Posterior cingulate gyrus (tissue), 11 donors: ENCODE measurements at places on chromosomes 16 and 17.
A peak's percentile ranks its signal among the peaks of the same experiment; 100 is the strongest.

DNA sequence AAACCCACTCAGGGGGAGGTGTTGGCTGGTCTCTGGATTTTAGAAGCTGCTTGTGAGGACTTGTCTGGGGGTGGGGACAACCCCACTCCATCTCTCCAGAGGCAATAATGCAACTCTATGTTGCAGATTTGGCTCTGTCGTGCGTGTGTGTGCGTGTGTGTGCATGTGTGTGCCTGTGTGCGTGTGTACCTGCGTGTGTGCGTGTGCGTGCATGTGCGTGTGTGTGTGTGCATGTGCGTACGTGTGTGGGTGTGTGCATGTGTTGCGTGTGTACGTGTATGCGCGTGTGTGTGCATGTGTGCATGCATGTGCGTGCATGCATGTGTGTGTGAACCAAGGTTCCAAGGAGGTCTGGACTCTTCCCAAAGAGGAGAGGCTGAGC, 120.4 kb upstream of the LHX1 start:
- DNase-seq, result no peak

DNA sequence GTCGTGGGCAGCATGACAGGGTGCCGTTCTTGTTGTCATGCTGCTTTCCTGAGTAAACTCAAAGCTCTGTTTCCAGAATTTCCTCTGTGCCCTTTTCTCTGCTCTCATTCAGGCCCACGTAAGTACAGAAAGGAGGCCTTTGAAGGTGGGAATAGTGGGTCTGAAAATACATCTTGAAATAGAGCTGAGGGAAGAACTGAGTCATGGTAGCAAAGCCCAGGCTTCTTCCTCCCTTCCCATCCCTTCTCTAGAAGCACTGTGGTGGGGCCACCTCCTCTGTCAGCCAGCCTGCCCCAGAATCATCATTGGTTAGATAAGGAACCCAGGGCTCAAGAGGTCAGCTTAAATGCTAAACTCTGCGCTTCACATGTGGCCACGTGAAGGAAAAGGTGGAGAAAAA, 9.4 kb downstream of the CTRL start:
- no peak for DNase-seq

DNA sequence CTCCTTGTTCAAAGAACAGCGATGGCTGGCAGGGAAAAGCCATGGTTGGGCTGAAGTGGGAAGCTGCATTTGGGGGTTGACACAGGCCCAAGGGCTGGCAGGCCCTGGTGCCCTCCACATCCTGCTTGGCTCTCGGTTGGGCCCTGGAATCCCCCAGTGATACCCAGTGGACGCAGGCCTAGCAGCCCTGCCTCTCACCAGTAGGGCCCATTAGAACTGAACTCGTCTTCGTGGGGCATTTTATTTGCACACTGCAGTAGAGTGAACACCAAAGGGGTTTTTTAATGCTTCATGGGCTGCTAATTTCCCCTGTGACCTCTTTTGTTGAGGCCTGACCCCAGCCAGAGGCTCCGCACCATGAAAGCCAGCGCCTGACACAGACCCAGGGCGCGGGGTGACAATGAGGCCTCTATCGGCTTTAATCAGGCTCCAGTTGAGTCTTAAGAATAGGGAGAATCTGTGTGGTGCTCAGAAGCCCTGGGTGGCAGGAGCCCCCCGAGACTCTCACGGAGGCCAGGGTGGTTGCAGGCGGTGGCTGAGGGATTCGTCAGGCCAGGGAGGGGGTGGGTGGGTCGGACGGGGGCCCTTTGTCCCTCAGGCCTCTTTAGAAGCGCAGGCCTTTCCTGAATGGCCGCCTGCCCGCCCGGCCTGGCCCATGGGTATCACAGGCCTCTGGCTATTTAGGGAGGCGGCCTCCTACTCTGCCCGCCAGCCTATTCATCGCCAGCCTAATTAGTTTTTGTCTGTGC, 199.3 kb downstream of the NTN1 start:
- no peak for DNase-seq

DNA sequence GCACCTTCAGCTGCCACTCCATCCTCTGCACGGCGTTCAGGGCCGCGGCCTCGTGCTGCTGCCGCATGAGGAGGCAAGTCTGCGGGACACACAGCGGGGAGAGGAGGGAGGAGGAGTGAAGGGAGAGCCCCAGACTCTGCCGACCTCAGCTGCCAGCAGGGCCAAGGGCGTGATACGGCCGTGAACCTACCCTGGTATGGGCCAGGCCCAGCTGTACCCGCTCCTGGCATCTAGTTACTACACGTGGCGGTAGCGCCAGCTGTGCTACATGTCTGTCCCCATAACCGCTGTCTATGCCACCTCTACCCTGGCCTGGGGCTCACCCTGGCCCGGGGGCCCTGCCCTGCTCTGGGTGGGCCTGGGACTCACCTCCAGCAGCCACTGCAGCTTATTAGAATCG, 51.1 kb downstream of the ZNF778 start:
- DNase-seq, result no peak

DNA sequence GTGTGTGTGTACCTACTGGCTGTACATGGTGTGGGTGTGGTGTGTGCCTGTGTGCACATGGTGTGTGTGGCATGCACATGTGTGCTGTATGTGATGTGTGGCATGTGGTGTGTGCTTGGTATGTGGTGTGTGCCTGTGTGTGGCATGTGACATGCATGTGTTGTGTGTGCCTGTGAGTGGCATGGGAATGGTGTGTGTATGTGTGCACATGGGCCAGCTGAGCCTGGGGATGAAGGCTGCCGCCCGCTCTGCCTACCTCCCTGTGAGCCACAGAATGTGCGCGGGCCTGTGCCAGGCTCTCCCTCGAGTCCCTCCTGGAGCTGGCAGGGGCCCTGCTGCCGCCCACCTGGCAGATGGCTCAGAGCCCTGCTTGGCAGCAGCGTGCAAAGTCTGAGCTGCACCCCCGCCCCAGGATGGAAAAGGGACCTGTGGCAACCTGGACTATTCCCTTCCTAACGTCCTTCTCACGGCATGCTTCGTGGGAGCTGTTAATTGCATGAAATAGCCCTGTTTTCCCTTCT, 9.3 kb downstream of the PRSS27 start:
- DNase-seq, result peak; percentile 96

DNA sequence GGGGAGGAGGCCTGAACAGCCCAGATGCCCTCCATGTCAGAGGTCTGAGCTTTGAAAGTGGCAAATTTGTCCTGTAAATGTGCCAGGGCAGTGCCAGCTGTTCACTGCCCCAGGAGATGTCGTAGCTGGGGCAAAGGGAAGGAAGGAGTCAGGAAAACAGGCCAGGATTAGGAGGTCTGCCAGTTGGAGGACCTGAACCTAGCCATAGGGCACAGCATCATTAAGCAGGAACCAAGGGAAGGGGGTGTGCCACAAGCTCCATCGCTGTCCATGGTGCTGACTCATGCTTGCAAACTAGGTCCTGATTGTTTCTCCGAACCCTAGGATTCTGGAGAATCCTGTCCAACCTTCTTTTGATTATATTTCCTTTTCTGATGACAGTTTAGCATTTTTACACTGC, 124.2 kb downstream of the TMEM132E start:
- no peak for DNase-seq

DNA sequence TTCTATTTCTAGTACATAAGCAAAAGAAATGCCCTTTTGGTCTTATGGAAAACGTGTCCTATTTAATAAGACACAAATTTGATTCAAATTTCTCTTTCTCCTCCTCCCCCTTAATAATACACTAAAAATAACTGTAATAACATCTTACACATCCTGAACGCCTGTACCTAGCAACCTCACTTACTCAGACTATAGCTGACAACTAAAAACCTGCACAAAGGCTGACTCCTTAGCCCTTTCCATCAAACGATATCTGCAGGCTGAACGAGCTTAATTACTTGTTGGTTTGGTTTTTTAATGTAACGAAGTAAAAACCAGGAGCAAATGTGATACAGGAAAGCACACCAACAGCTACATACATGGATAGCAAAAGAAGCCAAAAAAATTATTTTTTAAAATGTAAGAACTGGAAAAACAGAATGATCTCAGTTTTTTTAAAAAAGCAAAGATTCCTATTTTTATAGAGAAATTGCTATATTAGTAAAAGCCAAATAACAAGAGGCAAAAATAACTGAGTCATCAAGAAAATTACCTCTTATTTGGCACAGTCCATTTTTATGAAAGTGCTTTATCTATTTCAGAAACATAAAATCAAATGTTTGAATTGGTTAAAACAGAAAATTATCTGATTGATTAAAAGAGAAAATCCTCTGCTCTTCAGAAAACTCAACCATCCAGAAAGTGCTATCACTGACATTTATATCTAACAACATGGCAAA, 23.5 kb downstream of the ADCY9 start:
- no peak for DNase-seq

- DNase-seq, result peak; percentile 83
These were observed 21.9 kb downstream of the C1QTNF1 start for GRCh38 chr17:79045842-79046196.

GRCh38 chr17:49490276-49490675, 4.8 kb upstream of the NGFR start:
- no peak for DNase-seq

DNA sequence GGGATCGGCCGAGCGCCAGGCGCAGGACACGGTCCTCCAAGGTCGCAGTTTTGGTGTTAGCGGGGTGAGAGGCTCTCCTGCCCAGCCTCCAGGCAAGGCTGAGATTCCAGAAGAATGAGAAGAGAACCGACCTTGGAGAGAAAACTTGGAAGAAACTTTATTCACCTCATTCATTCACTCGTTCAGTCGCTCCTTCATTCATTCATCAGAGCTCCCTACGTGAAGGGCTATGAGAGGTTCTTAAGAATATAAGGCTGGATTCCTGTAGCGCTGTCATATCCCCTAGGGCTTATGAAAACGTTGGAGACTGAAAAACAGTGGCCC, 991 bp upstream of the MYH10 start:
- DNase-seq, result no peak

- DNase-seq, result no peak
These were observed 17.8 kb downstream of the RAP1GAP2 start for GRCh38 chr17:2814049-2814448.

- DNase-seq, result no peak
These were observed 6.9 kb downstream of the SALL1 start for GRCh38 chr16:51144203-51144602.

- DNase-seq, result no peak
These were observed 86.9 kb downstream of the SNX29 start for GRCh38 chr16:12063435-12063834.

- no peak for DNase-seq
These were observed 13.8 kb downstream of the UNC13D start for GRCh38 chr17:75830164-75831031.

DNA sequence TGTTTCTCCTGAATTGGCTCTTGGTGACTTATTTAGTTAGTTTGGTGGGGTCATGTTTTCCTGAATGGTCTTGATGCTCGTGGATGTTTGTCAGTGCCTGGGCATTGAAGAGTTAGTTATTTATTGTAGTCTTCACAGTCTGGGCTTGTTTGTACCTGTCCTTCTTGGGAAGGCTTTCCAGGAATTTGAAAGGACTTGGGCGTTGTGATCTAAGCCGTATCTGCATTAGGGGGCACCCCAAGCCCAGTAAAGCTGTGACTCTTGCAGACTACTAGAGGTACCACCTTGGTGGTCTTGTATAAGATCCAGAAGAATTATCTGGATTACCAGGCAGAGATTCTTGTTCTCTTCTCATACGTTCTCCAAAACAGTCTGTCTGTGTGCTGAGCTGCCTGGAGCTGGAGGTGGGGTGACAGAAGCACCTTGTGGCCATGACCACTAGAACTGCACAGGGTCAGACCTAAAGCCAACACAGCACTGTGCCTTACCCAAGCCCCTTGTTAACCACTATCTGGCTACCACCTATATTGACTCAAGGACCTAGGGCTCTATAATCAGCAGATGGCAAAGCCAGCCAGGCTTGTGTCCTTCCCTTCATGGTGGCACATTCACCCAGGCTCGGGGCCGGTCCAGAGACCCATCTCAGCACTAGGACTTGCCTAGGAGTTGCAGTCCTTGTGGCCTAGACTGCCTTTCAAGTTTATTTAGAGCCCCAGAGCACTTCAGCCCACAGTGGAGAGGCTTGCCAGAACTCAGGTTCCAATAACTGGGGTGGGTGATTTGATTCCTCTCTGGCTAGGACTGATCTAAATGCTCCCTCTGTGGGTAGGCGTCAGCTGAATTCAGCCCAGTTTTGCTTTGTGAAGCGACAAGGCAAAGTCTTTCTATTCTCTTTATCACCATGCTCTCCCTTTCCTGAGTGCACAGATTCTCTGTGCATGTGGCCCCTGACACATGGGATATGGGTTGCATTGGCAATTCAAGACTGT, 11.0 kb downstream of the RNF135 start:
- DNase-seq, result no peak

DNA sequence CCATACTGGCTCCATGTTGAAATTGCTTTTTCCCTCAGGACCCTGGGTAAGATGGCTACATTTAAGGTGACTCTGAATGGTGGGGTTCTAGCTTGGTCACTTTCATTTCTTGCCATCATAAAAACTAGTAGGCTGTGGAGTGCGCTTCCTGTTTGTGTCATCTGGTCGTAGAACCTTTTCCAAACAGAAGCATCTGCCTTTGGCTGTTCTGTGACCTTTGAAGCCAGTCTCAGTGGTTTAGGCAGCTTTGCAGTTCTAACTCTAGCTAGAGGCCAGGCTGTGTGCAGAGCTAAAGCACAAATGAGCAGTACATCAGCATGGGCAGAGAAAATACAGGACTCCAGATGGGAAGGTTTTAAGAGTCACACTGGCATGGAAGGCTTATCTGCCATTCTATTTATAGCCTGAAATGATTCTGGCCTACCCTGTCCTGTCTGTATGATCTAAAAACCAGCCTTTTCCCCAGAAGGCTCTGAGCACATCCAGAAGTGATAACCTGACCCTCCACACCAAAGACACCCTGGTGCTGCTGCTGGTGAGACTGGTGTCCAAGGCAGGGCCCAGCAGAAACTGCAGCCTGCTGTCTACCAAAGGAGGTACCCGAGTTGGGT, 8.6 kb downstream of the ESRP2 start:
- DNase-seq, result peak; percentile 52

- DNase-seq, result no peak
These were observed 2.3 kb downstream of the RND2 start for GRCh38 chr17:43027091-43028032.

DNA sequence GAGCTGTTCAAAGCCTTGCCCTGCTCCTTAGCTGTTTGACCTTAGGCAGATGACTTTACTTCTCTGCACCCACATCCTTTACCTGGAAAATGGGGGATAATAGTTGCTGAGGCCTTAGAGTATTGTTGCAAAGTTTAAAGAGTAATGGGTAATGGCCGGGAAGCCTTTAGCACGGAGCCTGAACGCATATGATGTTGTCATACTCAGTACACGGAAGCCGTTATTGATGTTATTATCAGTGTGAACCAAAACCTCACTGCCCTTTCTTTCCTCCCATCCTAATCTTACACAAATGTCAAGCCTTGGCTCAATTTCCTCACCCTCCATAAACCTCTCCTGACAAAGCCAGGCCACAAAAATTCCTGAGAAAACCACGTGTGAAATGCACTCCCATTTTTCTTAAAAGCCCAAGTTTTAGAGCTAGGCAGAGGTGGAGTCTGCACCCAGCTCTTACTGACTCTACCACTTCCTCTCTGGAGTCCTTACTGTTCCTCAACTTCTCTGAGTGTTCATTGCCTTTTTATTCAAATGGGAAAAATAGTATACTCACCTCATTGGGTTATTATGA, 67.3 kb upstream of the CACNG3 start:
- no peak for DNase-seq

- DNase-seq, result no peak
These were observed 9.8 kb downstream of the TMEM204 start for GRCh38 chr16:1543085-1543896.

- no peak for DNase-seq
These were observed 48.9 kb downstream of the SMPD3 start for GRCh38 chr16:68399456-68399855.
